ENCODE measurements at places on chromosomes 4 and X. TPM values are rescaled to one million over a fixed set of nuclear protein-coding genes. Genes with fewer than 3 reads are reported as not detected.

DNA sequence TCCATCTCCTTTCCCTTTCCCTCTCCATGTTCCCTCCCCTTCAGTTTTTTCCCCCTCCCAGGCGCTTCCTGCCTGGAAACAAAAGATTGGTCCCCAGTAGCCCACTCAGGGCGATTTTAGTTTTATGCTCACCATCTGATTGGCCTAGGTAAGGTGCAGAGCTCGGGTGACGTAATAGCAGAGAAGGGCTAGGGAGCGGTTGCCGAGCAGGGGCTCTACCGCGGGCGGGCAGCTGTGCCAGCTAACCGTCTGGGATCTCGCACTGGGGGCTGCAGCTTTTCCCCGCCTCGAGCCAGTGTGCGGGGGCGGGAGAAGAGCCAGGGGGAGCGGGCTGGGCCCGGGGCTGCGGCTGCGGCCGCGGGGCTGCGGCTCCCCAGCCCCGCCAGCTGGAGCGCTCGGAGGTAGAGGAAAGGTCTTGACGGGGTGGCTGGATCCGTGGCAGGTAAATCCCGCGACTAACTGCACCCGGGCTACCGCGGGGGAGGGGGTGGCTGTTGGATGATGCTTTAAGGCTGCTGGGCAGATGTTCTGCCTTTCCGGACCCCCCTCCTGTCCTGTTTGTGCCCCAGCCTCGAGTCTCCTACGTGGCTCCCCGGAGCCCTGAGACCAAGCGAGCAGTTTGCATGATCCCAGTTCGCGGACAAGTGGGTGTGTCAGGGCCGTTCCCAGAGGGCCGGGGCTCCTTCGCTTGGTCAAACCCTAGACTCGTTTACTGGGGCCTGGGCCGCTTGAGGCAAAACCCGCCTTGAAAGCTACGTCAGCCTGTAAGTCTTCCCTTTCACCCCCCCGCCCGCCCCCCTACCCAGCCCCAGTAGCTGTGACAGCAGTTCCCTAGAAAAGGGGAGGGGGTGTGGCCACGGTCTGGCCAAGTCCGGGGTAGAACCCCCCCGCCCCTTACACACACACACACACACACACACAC, at the start of gene PAK3:
Gene PAK3 (plus strand): TSS at position 218 of the 922 bp plus-strand sequence. CDS start 26,913 bp downstream, outside the sequence.
- peak; percentile 68 for DNase-seq

The BST1 gene
- total RNA-seq: 44.7 TPM

- DNase-seq: no peak
These were observed 27.2 kb downstream of the MAB21L2 start for GRCh38 chr4:150609131-150609530.

The SUPT20HL2 gene
- total RNA-seq: not detected
